ENCODE measurements at places on chromosomes 6 and 20.

DNA sequence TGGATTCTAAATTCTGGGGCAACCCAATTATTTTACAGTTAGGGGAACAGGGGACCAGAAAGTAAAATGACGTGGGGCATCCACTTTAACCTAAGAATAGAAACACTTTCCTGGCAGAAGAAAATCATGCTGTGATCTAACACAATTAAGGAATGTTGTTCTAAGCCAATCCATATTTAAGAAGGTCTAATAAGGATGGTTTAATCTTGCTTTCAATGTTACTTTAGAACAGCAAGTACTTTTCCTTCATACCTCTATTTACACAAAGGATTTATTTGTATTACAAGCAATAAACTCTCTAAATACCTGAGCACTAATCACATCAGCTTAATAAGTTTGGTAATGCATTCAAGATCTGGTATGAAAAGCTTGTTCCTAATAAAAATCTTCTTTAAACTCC lies 32.4 kb downstream of the SLC2A12 start:
- DNase-seq, result no peak

- no peak for DNase-seq
Measured at GRCh38 chr6:163253556-163254213, 160.8 kb upstream of the QKI start.

GRCh38 chr20:47004179-47004578 lies 109.5 kb downstream of the EYA2 start:
- DNase-seq, result no peak

- no peak for DNase-seq
Measured at GRCh38 chr6:151140767-151141166, 99.0 kb upstream of the AKAP12 start.

- DNase-seq, result no peak
Measured at GRCh38 chr6:157721426-157721825, 101.6 kb upstream of the SNX9 start.

GRCh38 chr6:143941852-143942627 lies 66.0 kb downstream of the PLAGL1 start:
- DNase-seq, result peak; percentile 63

DNA sequence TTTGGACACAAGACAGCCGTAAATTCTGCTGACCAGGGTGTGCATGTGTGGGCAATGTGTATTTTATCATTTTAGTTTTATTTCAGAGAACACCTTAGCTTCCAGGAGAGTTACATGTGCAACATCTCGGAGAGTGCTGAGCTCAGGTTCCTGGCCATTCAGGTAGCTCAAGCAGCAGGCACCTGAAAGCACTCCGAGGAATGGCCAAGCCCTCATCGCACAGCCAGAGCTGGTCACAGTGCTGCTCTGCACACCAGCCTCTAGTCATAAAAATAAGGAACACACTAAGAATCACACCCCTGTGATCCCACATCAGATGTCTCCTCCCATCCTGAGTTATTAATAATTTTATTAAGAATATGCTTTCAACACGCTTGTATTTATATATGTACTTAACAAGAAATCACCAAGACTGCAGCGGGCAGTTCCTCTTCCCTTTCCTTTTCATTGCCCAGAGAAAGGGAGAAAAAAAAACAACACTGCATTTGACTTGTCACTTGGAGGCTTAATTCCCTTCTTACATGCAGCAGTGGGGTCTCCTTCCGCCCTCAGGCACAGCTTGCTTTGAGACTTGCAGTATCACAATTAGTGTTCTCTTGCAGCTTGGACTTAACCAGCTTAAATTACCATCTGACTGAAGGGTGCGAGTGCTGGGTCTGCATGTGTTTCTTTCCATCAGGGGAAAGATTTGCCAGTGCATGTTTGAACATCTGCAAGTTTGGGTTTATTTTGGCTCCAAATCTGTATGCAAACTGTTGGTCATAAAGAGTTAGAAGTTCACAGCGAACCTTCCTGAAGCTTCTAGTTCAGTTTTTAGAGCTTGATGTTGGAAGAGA lies 36.0 kb upstream of the IRF4 start:
- DNase-seq, result no peak

GRCh38 chr6:158803733-158804143 lies 15.4 kb downstream of the EZR start:
- DNase-seq, result no peak

- DNase-seq, result no peak
Measured at GRCh38 chr20:31713312-31714273, 9.1 kb downstream of the BCL2L1 start.

GRCh38 chr6:139446768-139447655 lies 72.6 kb upstream of the CITED2 start:
- no peak for DNase-seq

GRCh38 chr20:57215826-57216471 lies 50.5 kb downstream of the BMP7 start:
- DNase-seq, result no peak

GRCh38 chr6:155247618-155248007 lies 16.2 kb upstream of the CLDN20 start:
- DNase-seq, result no peak

- peak; percentile 78 for DNase-seq
Measured at GRCh38 chr6:110039364-110039980, 61.4 kb downstream of the GPR6 start.

DNA sequence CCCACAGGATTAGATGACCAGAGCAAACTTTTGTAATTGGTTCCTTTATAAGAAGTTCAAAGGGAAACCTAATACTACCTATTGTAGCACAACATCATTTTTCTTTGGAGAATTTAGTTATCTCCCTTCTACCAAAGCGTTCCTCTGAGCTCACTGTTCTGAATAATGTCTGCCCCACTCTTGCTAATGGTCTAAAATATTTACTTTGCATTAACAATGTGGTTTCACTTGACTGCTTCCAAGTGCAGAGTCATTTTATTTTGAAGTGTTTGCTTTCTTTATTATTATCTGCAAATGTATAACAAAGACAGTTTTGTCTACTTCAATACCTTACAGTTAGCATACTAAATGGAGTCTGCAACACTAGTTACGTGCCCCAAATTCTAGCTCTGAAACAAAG lies 15.0 kb downstream of the TRAPPC3L start:
- DNase-seq, result no peak

GRCh38 chr6:43986177-43986825 lies 141.0 kb downstream of the MRPL14 start:
- no peak for DNase-seq

- no peak for DNase-seq
Measured at GRCh38 chr20:18477218-18477617, 10.0 kb downstream of the POLR3F start.

DNA sequence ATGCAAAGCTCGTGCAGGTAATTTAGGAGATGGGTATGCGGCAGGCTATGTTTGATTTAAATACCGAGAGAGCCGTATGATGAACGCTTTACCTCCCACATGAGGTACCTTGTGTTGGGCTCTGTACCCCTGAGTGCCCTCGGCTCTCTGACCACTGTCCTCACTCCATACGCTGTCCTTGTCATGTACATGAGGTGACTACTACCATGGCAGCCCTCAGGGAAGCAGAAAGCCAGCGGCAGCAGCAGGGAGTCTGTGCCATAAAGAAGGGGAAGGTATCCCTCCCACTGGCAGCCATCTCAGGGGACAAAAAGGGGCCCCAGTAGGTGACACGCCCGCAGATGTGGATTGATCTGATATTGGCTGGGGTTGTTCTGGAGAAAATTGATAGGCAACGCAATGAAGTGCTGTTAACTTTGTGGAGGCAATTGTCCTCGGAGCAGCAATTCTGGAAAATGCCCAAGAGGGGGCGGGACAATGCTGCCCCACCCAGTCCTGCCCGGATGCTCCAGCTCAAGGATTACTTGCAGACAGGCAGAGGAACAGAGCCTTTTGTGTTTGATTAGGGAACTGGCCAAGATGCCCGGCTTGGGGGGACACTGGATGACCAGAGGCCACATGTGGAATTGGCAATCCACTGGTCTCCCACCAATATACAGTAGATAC lies 38.0 kb upstream of the HSF2 start:
- DNase-seq, result no peak

DNA sequence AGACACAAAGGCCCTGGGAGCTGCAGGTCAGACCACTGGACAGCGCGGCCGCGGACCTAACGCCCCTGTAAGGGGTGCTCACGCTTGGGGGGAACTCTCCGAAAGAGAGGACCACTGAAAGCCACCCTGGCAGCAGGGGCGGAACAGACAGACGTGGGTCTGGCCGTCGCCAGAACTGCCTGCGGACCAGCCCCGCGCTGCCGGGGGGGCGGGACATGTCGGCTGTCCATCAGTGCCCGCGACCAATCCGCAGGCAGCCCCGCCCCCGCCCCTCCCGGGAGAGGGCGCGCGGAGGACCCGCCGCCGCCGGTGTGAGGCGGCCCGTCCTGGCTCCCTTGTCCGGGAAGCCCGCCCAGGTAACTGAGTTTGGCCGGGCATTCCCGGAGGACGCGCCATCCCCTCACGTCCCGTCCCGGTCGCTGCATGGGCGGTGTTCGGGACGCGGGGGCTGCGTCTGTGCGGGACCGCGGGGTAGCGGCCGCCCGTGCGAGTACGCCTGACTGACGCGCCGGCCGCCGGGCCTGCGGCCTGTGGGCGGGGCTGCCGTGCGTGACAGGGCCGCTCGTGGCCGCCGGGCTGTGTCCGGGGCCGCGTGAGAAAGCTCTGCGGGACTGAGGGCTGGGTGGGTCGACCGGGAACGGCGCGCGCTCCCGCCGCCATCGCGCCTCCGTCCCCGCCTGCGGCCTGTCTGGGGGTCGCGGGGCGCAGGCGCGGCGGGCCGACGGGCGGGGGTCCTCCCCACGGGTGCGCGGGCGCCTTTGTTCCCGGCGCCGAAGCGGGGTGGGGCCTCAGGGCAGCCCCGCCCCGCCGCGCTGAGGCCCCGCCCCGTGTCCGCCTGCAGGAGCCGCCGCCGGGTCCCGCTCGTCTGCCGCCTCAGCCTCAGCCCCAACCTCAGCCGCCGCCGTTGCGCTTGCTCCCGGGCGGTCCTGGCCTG lies at the start of gene PLCG1:
TSS of gene PLCG1 (plus strand) at position 864 of the 934 bp plus-strand sequence. CDS start 99 bp downstream, outside the sequence.
- peak; percentile 90 for DNase-seq

GRCh38 chr6:124028117-124028516 lies 224.5 kb downstream of the NKAIN2 start:
- DNase-seq, result no peak

- no peak for DNase-seq
Measured at GRCh38 chr20:48066246-48066645, 281.0 kb upstream of the SULF2 start.

GRCh38 chr6:23181356-23182110 lies 612.2 kb downstream of the HDGFL1 start:
- DNase-seq, result no peak

GRCh38 chr6:106510090-106510970 lies 119.0 kb downstream of the RTN4IP1 start:
- DNase-seq, result peak; percentile 57

DNA sequence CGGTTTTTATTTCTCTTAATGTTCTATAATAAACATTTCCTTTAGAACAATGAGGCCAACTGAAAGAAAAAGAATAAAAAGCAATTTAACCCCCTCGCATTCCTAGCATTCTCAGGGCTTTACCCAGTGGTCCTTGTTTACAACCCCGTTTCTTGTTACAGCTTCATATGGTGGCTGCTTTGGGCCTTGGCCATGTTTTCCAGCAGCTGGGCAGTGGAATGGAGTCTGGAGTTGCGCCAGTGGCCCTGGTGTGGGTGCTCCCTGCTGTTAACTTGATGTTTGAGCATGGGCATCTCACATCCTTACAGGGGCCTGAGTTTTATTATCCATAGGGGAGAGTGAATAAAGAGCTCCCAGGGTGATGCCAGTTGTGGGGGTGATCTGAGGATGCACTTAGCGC lies 18.8 kb downstream of the EFCAB8 start:
- no peak for DNase-seq

- no peak for DNase-seq
Measured at GRCh38 chr6:104357928-104358327, 501.8 kb downstream of the HACE1 start.

DNA sequence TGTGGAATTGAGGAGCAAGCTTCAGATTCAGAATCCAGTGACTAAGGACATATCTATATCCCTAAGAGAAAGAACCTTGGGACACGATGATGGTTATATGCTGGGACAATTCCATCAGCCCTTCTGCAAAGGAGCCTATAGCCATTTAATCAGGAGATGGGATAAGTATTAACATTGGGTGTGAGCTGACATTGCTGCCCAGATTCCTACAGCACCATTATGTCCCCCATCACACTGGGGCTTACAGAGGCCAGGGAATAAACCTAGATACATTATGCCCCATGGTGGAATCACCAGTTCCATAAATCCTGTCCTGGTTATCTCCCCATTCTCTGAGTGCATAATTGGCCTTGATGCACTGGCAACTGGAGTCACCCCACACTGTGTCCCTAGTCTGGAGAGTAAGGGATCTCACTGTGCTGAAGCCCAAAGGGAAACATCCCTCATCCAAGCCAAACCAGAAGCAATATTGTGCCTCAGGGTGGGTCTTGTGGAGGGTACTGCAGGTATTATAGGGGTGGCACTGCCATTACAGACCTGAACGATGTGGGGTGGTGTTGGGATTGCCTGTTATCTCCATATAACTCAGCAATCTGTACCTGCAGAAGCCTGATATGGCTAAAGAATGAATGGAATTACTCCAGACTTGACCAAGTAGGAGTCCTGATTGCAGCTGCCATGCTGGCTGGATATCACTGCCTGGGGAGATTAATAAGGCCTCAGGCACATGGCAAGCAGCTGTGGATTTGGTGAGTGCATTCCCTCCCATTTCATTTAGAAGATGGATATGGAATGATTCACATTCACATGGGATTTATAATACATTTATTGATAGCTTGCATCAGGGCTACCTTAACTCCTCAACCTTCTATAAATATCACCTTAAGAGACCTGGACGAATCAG lies 5.0 kb downstream of the HLA-A start:
- no peak for DNase-seq

- no peak for DNase-seq
Measured at GRCh38 chr6:134723081-134723871, 226.6 kb downstream of the ALDH8A1 start.

GRCh38 chr6:111199935-111200334 lies 112.6 kb downstream of the SLC16A10 start:
- DNase-seq, result no peak

All from liver (tissue), 10 donors.